ENCODE measurements at places on chromosomes 7 and 10.

DNA sequence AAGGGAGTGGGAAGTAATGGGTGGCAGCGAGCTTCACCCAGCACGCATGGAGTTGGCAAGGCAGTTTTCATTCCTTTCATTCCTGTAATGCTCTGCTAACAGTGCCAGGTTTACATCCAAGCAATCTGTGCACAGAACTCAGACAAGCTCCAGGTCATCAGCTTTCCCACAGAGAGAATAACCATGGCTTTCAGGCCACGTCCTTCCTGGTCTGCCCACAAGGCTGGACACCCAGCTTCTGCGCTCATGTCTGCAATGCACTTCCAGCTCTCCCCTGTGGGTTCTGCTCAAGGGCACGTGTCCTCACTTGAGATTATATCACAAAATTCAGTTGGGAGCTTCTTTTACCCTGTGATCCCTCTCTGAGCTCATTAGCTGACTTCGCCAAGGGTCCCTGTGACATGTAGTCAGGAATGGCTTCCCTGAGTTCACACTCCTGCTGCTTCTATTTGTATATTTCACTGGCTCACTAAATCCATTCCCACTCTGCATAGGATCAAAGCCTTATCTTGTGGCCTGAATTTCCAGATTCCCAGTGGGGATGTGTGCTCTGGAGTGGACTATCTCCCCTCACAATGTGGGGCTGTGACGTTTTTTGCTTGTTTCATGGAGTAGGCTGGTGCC, 18.6 kb downstream of the AKR1C2 start:
- DNase-seq, result no peak

DNA sequence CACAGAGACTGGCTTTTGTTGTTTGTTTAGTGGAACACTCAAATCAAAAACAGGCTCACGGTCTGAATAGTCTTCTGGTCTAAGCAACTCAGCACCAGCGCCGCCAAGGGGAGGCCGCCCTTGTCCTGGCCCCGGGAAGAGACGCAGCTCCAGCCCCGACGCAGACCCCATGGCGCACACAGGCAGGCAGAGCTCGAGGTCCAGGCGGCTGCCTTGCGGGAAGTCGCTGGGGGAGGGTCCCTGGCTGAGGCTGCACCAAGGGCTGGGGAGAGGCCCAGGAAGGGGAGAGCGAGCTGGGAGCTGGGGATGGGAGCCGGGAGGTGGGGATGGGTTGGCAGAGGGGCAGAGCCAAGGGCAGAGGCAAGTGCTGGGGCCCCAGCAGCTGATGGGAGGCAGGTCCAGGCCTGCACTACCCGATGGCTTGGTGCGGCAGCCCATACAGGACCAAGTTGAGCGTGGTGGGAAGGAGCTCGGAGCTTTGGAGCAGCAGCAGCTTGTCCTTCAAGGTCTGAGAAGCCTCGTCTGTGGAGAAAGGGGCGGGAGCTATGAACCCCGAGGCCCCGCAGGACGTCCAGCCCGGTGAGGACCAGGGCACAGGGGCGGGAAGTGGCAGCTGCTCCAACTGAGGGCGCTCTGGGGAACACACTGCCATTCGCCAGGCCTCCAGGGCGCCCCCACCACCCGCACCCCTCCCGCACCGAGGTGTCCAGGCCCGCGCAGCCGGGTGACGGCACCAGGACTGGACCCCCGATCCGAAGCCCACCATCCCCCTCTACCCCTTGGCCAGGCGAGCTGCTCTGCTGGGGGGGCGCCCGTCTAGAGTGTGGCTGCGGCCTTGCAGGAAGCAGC, 22.7 kb upstream of the NKX6-2 start:
- DNase-seq, result no peak

- DNase-seq, result no peak
Measured at GRCh38 chr7:22561895-22562593, 62.1 kb upstream of the STEAP1B start.

DNA sequence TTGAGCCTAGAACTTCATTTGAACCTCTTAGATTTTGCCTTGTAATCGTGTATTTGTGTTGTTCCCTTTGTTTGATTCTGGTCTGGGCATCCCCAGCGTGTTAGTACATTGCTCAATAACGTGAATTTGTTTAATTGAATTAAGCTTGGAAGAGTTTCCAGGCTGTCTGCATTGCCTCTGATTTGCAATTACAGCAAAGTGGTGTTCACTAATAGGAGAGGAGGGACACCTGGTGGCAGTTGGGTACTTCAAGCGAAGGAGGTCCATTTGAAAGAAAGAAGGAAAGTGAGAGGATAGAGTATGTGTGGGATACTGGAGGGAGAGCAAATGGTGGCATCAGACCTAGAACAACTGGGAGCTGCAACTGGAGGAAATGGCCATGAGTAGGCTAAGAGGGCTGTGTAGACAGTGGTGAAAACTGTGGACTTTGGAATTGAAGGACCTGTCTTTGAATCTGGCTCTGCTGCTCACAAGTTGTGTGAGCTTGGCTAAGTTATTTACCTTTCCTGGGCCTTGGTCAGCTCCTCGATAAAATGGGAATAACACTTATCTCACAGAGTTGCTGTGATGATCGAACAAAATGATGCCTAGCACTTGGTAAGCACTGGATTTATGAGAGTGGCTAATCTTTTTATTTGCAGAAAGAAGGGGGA, 15.1 kb downstream of the LSMEM1 start:
- DNase-seq, result no peak

- DNase-seq, result no peak
Measured at GRCh38 chr10:45473126-45473525, 99.1 kb downstream of the ALOX5 start.
